Liver (tissue), 10 donors: ENCODE measurements at places on chromosomes 6 and 20. TPM values are rescaled to one million over a fixed set of nuclear protein-coding genes. Genes with fewer than 3 reads are reported as not detected.

GRCh38 chr6:23537828-23538227 lies 588.2 kb upstream of the NRSN1 start:
- H3K4me3 ChIP-seq: no peak overlapping the region
- no peaks in the 10 kb centered on the region for H3K27me3 ChIP-seq
- H3K4me1 ChIP-seq: no peaks in the 10 kb centered on the region

GRCh38 chr6:161694995-161695394 lies 421.1 kb upstream of the AGPAT4 start:
- no peak overlapping the region for H3K27ac ChIP-seq
- no peaks in the 10 kb centered on the region for H3K36me3 ChIP-seq
- H3K4me3 ChIP-seq: no peak overlapping the region
- no peaks in the 10 kb centered on the region for H3K27me3 ChIP-seq
- DNase-seq: no peak
- H3K4me1 ChIP-seq: peaks cover 6% of the 10 kb centered on the region

DNA sequence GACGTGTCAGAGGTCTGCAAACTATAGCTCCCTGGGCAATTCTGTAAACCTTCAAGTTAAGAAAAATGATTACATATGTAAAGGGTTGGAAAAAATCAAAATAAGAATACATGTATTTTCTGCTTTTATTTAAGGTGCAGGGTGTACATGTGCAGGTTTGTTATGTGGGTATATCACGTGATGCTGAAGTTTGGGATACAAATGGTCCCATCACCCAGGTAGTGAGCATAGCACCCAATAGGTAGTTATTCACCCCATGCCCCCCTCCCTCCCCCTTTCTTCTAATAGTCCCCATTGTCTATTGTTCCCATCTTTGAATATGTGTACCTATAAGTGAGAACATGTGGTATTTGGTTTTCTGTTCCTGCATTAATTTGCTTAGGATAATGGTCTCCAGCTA lies 51.1 kb upstream of the GCM1 start:
- no peaks in the 10 kb centered on the region for H3K27me3 ChIP-seq
- H3K4me3 ChIP-seq: no peak overlapping the region
- no peak for DNase-seq
- H3K36me3 ChIP-seq: no peaks in the 10 kb centered on the region

The RNF8 gene
- 9.9 TPM for total RNA-seq

The TGM2 gene
- 120 TPM for total RNA-seq

The TFAP2A gene
- total RNA-seq: not detected
